ENCODE measurements at places on chromosomes 6 and 20.

DNA sequence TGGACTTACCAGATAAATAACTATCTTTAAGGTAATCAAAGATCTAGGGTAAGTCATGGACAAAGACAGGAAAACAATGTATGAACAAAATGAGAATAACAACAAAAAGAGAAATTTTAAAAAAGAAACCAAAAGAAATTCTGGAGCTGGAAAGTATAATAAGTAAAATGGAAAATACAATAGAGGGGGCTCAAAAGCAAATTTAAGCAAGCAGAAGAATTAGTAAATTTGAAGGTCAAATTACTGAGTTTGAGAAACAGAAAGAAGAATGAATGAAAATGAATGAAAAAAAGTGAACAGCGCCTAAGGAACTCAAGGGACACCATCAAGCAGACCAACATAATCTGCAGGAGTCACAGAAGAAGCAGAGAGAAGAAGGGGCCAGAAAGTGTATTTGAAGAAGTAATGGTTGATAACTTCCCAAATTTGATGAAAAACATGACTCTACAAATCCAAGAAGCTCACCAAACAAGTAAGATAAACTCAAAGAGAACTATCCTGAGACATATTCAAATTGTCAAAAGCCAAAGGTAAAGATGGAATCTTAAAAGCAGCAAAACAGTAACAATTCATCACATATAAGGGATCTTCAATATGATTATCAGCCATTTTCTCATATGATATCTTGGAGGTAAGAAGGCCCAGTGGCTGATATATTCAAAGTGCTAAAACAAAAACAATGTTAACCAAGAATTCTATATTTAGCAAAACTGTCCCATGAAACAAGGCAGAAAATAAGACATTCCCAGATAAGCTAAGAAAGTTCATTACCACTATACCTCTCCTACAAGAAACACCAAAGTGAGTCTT, 218.5 kb downstream of the FOXC1 start:
- no peak for DNase-seq

- DNase-seq = peak; percentile 66
Observed at GRCh38 chr20:46011631-46012482, 3.1 kb downstream of the MMP9 start.

GRCh38 chr20:444117-444516, 18.2 kb downstream of the TBC1D20 start:
- no peak for DNase-seq

DNA sequence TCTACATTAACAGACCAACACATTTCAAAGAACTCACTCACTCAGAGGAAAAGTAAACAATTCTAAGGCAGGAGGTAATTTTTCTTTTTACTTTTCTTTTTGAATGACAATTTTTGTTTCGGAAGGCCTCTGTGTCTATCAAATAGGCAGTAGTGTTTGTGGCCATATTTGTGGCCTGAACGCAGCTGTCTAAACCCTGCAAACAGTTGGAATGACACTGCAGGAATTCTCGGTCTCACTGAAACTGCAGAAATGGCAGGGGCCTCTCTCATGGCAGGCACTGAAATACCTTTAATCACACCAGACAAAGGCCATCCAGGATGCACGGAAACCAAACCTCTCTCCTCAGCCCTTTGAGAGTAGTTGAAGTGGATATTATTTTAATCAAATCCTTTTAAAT, 30.4 kb downstream of the FYN start:
- peak; percentile 27 for DNase-seq

- DNase-seq = no peak
Observed at GRCh38 chr6:134407791-134408190, 89.9 kb upstream of the SGK1 start.

DNA sequence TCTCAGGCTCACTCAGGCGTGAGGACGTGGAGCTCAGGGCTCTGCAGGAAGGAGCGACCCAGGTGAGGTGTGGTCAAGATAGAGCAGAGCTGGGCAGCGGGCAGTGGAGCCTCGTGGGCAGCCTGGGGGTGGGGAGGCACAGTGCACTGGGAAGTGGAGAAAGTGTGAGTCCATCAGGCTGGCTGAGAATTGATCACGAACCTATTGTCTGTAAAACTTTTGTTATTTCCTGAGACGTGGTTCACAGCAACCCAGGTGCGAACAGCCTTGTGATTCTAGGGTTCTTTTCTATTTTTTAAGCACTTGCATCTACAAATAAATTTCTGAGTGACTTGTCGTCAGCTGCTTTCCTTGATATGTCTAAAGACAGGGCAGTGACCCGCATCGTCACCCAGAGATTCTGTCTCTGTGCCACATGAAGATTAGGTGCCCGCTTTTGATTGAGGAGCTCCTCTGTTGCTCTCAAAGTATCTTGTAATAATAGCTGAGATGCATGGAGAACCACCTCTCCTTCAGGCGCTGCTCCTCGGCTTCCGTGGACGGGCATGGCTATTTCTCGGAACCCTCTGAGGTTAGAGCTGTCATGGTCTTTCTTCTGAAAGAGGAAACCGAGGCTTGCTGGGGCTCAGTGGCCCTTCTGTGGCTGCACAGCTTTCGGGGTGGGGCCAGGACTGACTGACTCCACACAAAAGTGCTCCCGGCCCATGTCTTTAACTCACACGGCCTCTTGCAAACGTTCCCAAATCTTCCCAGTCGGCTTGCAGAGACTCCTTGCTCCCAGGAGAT, 662 bp upstream of the CCR6 start:
- DNase-seq = no peak

GRCh38 chr6:5898102-5898501, 108.6 kb downstream of the NRN1 start:
- DNase-seq = no peak

- DNase-seq = no peak
Observed at GRCh38 chr6:122079916-122080315, 319.5 kb upstream of the HSF2 start.

- DNase-seq = no peak
Observed at GRCh38 chr20:40658509-40658908, 30.5 kb downstream of the MAFB start.

- DNase-seq = no peak
Observed at GRCh38 chr6:142384519-142385254, 82.9 kb downstream of the ADGRG6 start.

GRCh38 chr6:5325173-5325572, 63.9 kb downstream of the FARS2 start:
- DNase-seq = no peak

DNA sequence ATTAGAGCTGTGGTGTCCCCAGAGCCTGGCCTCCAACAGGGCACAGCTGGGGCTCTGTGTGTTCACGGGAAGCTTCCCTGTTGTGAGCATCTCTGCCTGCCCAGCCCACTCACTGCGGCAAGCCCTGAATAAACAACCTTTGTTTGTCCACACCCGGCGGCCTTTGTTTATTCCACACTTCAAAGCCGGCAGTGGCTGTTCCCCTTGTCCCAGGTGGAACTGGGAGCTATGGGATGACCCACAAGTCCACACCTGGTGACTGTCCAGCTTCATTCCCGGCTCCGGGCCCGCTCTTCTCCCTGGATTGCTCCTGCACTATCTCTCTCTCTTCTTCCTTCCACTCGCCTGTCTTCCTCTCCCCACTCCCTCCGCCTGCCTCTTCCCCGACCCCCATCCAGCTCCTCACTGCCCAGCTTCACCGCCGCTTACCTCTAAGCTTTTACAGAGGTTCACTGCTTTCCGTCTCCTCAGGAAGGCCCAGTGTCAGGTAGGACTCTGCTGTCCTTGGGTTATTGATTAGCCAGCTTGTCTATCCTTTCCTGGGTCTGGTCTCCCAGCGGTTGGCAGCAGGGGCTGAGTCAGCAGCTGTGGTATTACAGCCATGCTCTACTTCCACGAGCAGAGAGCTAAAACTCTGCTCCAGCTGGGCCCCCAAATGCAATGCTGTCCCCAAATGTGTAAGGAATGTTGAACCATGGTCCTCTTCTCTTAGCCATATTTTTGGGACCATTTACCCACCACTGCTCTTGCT, 17.8 kb downstream of the DACT2 start:
- DNase-seq = no peak

GRCh38 chr20:5674176-5674660, 76.0 kb upstream of the SHLD1 start:
- DNase-seq = no peak

- no peak for DNase-seq
Observed at GRCh38 chr6:82138075-82138791, 109.3 kb downstream of the IBTK start.

DNA sequence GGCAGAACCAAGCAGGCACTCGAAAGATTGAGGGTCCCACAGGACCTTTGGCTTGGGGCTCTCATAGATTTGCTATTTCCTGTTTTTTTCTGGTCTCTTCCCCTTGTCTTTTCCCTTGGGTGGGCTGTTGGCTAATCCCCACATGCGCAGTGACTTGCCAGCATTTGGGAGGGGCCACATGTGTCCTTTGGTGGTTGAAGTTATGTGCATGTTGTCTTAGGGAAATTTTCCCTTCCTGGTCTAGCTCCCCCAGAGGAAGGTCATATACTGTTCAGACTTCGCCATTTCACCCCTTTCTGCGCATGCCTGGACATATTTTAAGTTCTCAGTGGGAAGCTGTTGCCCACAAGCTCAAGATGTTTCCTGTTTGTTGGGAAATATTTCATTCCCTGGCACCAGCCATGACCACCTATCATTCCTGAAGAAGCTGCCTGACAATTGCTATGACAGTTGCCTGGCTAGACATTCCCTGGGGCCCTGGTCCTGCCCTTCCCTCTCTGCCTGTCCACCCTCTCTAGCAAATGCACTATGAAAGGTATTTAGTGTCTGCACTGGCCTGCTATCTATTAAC, 156.2 kb upstream of the THBS2 start:
- no peak for DNase-seq

All from AG08396 (cell line).